Bronchial epithelial cell (primary cell): ENCODE measurements at places on chromosomes 4 and X. TPM values are rescaled to one million over a fixed set of nuclear protein-coding genes. Genes with fewer than 3 reads are reported as not detected.

GRCh38 chrX:332916-333610, 14.5 kb upstream of the GTPBP6 start:
- no peak for DNase-seq

- DNase-seq = no peak
Measured at GRCh38 chr4:87849612-87850011, 16.8 kb downstream of the MEPE start.

GRCh38 chrX:7318661-7319060, 170.7 kb upstream of the PUDP start:
- DNase-seq = no peak

DNA sequence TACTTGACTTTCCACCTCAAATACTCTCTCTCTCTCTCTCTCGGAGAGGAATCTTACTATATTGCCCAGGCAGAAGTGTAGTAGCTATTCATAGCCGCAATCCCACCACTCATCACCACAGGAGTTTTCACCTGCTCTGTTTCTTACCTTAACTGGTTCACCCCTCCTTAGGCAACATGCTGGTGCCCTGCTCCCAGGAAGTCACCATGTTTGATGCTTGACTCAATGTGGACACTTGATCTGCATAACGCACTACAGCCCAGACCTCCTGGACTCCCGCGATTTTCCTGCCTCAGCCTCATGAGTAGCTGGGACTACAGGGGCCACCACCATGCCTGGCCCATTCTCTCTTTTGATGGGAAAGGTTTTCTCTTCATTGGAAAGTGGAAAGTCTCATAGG, 271.8 kb downstream of the FBXW7 start:
- DNase-seq = no peak

DNA sequence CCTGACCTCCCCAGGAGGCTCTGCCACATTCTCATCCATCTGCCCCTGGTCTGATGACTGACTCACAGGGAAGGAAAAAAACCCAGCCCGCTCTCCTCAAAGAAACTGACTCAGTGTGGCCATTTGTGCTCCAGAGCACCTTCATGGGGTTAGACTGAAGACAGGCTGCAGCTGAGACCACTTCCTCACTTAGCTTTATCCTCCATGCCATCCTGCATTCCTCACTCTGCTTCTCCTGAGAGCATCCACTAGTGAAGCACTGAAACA, 35.9 kb upstream of the HPSE start:
- DNase-seq = peak; percentile 33

DNA sequence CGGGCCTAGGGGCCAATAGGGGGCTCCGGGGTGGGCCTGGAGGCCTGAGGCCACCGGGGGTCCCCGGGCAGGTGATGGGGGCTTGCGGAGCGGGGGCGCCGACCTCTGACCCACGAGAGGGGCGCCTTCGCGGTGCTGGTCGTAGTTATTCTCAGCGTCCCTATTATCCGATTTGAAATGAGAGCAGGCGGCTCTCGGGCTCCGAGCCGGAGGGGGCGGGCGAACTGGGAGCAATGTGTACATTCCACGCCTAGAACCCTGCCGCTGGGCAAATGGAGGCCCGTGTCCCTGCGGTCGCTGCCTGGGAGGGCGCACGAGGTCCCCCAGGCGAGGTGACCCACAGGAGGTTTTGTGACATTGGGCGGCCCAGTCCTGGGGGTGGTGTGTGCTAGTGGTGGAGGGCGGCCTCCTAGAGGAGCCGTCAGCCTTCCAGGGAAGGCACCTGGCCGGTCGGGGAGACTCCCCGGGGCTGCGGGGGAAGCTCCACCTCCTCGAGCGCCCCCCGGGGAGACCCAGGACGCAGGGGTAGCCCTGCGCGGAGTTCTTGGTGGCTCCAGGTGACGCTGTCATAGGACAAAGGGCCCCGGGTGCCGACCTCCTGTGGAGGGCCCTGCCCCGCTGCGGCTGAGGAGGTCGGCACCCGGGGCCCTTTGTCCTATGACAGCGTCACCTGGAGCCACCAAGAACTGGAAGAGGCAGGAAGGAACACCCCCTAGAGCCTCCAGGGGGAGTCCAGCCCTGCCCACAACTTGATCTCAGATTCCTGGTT, 102.6 kb upstream of the PRKX start:
- DNase-seq = no peak

- DNase-seq = no peak
Measured at GRCh38 chrX:28225513-28225912, 244.3 kb upstream of the DCAF8L1 start.

DNA sequence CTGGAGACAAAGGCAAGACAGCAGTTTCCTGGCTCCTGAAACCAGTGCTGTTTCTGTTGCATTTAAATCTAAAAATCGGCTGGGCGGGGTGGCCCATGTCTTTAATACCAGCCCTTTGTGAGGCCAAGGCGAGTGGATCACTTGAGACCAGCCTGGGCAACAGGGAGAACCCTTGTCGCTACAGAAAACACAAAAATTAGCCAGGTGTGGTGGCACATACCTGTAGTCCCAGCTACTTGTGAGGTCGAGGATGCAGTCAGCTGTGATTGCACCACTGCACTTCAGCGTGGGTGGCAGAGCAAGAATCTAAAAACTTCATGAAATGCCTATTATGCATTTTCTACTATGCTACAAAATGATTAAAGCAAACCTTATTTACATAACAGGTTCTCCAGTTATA, 205.4 kb upstream of the ITM2A start:
- no peak for DNase-seq

- no peak for DNase-seq
Measured at GRCh38 chr4:84336964-84337705, 162.0 kb downstream of the NKX6-1 start.

GRCh38 chr4:165756836-165757235, 116.2 kb upstream of the TLL1 start:
- no peak for DNase-seq

DNA sequence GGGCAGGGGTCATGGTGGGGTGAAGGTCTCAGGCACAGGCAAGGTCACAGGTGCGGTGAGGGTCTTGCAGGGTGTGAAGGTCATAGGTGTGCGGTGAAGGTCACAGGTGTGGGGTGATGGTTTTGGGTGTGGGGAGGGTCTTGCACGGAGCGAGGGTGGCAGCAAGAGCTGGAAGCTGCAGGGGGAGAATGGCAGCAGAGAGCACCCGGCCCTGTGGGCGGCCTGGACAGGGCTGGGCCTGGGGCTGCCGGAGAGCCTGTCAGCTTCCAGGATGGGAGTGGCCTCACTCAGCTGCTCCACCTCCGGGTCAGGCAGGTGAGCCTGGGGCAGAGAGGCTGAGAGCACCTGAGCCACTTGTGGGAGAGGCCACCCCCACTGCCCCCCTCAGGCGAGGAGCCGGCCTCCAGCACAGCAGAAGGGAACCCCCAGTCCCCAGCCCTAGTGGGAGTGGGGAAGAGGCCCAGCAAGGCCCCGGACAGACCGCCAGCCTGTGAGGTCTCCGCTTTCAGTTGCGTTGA, 1.5 kb downstream of the MSANTD1 start:
- DNase-seq = no peak

DNA sequence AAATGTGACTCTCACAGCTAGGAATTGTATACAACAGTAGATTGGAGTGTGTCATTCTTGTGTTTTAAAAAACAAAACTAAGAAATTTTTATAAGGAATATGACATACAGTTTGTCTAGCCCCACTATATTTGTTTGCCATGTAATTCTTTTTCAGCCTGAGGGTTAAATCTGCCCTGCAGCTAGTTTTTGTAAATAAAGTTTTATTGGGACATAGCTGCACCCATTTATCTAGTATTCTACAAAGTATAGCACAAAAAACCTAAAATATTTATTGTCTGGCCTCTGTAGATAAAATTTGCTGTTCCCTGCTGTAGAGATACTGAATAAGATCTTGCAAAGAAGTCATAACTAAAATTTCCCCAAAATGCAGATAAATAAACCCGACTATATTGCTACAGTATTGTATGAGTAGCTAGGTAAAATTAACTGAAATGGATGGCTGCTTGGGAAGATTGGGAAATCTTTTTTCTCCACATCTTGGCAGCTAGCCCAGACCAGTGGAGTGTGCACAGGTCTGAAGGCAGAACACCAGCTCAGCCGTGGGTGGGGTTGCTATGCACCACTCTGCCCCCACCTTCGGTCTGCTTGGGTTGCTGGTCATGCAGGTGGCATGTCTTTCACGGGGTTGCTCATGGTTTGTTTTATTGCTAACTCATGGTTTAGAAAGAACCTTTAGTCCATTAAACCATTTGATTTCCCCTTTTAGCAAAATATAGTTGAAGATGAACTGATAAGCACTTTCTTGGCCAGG, 127.9 kb downstream of the KLHL8 start:
- peak; percentile 99 for DNase-seq

GRCh38 chr4:7104366-7105031, 36.6 kb upstream of the GRPEL1 start:
- DNase-seq = no peak

DNA sequence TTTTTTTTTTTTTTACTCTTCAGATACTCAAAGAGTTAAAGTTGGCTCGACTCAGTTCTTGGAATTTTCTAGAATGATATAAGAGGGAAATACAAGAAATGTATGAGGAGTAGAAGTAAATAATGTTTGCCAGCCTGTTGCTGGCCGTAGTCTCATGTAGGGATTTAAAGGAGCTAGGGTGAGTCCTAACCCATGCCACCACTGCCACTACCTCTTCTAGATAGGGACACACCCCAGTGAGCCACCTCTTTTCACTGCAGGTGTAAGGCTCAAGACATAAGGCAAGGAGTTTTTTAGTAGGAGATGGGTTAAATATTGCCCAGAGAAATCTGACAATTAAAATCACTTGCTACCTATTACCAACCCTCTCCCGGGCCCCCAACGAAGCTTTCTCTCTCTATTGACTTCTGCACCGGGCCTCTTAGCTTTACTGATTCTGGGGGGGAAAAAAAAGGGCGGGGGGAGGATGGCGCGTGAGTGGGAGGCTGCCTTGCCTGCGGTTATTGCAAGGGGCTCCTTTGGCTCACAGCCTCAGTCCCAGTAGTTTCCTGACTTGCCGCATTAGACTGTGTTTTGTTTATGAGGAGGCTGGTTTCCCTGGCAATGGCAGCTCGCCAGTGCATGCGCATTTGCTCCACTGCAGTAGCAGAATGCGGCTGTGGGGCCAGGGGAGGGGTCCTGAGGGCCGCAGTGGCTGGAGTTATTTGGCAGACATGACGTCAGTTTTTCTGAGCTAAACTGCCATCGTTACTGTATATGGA, 3.0 kb downstream of the LINC00632 start:
- peak; percentile 8 for DNase-seq

DNA sequence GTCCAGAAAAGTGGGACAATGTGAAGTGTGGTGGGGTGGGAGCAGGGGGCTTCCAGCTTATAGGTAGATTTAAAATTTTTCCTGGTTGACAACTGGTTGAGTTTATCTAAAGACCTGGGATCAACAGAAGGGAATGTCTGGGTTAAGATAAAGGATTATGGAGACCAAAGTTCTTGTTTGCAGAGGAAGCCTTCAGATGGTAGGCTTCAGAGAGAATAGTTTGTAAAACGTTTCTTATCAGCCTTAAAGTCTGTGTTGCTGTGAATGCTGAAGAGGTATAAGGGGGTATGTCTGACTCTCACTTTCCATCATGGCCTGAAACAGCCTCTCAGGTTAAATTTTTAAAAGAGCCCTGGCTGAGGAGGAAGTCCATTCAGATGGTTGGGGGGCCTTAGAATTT, 20.5 kb downstream of the MGST2 start:
- no peak for DNase-seq

DNA sequence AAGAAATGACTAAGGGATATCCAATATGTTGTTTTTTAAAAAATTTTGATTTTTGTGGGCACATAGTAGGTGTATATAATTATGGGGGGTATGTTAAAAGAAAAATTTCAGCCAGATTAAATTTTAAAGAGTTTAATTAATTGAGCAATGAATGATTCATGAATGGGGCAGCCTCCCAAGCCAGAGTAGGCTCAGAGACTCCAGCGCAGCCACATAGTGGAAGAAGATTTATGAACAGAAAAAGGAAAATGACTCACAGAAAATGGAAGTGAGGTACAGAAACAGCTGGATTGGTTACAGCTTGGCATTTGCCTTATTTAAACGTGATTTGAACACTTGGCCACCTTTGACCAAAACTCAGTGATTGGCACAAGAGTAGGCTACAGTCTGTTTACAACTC, 91.7 kb downstream of the SPATA18 start:
- no peak for DNase-seq

DNA sequence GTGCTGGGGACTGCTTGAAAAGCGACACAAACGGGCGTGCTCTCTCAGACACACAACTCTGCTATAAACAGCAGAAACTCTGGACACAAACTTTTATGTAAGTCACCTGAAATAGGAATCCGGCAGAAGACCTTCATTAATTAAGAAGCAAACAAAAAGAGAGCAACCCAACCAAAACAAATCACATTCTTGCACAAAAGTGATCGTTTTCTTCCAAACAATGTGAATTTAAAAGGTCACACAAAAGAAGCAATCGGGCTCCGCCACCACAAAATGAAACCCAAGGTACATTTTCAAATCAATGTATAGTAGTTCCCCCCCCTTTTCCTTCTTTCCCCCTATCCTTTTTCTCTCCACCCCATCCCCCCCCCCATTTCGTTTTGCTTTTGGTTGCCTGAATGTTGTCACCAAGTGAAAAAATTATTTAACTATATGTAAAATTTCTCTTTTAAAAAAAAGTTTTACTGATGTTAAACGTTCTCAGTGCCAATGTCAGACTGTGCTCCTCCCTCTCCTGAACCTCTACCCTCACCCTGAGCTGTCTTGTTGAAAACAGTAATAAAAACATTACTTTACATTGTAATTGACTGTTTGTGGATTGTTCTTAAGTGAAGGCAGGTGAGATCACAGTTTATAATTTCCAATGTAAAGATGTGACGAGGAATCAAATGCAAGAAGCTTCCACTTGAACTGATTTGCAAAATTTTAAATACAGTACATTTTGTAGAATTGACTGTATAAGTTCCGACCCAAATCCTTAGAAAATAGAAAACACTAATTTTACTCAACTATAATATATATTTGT, 2.4 kb downstream of the MAB21L2 start:
- no peak for DNase-seq

DNA sequence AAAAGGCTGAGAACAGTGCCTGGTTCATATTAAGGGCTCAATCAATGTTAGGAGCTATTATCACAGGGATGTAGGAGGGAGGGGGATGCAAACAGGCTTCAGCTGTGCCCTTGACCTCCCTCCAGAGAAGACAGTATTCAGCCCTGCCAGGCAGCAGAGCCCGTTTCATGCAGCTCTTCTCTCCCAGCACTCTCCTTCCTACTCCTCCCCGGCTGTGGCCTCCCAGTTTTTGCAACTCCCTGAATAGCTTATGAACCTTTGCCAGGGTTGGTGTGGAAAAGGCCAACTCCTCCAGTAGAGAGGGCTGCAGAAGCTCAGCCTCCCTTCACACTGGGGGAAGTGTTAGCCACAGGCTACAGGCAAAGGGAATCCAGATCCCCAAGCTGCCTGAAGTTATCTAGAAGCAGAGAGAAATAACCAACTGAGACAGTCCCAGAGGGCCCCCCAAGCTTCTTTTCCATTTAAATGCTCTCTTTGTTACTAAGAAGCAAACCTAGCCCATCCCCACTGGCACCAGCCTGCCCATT, 31.7 kb upstream of the APLN start:
- no peak for DNase-seq

GRCh38 chrX:47748576-47748975, 88.1 kb upstream of the ZNF81 start:
- peak; percentile 7 for DNase-seq

PDE6B gene
- total RNA-seq = 0.64 TPM in 1 of 2 replicates, not detected in the other

KCNE5 gene
- 0.26 TPM in 2 replicates for total RNA-seq

CHM gene
- total RNA-seq = 13.7 and 15.6 TPM in 2 replicates

CCNB3 gene
- total RNA-seq = under 0.01 TPM in 2 replicates
